ENCODE measurements at places on chromosomes 7 and 10.

DNA sequence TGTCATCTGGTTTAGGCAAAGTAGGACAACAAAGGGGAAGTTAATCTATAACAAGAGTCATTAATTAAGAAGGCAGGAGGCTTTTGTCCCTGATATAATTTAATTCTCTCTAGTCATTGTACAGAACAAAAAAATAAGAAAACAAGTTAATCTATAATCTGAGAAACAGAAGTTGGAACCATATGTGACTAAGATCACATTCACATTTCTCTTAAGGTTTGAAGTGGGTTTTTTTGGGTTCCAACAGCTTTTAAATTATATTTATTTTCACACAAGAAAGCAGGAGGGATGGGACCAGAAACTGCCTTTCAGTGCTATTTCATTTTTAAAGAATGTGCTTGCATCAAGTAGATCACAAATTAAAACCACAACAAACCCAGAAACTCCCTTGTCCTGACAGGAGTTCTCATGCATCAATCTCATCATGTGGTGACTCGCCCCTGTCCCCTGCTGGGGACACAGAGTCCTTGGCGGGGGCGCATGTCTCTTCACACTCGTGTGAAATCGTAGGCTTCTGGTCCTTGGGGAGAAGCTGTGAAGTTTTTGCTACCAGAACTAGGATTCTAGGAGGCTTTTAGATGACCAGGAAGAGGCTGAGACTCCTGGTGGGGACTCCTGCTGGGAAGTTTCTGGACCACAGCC, 10.1 kb upstream of the OPN4 start:
- no peak for DNase-seq

DNA sequence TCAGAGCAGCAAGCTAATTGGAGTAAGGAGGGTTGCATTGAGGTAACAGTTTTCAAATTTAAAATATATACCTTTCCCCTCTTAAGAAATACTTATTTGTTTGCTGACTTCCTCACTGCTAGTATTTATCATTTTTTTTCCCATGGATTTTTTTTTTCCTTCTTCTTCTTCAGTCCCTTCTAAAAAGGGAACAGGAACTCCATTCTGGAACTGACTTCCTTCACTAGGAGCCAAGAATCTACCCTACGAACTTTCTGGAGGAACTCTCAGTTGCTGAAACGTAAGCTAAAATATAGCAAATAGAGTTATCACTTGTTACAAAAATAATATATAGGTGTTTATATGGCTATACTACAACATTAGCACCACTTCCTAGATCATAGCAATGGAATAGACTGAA, 95.4 kb downstream of the HGF start:
- DNase-seq, result no peak

GRCh38 chr10:88293073-88293472, 290.0 kb downstream of the RNLS start:
- no peak for DNase-seq

DNA sequence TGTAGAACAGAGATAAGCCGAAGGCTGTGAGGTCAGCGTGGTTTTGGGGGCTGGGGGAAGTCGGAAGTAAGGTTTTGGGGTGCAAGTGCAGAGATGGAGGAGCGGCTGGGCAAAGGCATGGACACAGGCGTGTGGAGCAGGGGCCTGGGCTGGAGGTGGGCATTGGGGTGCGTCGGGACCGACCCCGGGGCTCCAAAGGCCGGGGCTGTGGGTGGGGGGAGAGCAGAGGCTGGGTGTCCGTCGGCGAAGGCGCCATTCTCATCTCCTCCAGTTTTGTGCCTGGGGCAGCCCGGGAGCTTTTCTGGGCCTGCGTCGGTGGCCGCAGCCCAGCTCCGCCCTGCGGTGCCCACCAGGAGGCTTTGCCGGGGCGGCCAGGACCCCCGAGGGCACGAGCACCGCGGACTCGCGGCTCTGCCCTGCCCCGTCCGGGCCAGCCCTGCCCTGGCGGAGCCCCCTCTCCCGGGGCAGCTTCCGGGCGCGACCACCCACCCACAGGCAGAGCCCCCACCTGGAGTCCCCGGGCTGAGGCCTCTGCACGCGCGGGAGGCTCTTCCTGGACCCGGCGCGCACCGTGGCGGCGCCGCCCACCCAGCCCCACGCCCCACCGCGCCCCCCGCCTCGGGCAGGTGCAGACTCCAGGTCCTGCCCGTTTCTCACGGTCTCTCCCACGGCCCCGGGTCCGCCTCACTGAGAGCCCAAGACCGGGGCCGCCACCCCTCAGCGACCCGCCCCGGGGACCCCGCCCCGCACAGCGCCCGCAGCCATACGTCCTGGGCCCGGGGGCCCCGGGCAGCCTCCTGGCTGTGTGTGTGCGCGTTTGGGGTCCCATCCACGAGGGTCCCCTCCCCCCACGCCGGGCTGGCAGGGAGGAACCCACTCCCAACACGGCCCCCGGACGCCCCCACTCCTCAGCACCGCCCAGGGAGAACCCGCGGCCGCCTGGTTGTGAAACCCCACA, 7.7 kb upstream of the SCART1 start:
- DNase-seq, result no peak

DNA sequence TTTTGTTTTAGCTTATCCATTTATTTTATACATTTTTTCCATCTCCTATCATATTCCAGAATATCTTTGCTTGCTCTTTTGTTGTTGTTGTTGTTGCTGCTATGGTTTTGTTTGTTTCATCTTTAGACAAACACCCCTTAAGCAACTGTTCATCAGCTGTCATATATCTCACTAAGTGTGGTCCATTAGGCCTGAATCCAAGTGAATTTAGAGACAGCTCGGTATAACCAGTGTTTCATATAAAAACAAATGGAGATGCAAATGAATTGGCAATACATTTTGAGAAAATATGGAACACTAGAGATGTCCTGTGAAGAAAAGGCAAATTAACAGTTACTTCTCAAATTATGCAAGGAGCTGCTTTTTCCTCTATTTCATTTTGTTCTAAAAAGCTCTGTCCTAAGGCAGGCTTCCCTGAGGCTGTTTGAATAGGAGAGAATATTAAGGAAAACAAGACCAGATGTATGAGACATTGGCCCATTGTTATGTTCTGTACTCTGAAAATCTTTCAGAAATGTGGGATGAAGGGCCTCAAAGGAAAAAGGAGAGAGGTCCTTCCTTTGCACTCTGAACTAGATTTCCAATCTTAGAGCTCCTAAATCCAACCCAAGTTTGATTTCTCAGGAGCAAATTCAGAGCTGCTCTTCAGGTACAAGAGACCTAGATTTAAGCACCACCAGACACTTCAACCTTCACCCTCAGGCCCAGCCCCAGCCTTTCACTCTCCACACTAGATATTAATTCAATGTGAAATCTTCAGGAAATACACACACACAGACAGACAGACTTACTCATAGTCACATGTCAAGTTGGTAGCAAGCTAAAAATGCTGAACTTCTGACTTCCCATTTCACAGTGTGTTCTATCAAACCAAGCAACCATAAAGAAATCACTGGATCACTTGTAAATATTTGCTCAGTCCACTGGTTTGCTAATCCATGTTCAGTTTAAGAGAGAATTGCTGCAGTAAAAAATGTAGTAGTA, 5.4 kb downstream of the TFEC start:
- no peak for DNase-seq

DNA sequence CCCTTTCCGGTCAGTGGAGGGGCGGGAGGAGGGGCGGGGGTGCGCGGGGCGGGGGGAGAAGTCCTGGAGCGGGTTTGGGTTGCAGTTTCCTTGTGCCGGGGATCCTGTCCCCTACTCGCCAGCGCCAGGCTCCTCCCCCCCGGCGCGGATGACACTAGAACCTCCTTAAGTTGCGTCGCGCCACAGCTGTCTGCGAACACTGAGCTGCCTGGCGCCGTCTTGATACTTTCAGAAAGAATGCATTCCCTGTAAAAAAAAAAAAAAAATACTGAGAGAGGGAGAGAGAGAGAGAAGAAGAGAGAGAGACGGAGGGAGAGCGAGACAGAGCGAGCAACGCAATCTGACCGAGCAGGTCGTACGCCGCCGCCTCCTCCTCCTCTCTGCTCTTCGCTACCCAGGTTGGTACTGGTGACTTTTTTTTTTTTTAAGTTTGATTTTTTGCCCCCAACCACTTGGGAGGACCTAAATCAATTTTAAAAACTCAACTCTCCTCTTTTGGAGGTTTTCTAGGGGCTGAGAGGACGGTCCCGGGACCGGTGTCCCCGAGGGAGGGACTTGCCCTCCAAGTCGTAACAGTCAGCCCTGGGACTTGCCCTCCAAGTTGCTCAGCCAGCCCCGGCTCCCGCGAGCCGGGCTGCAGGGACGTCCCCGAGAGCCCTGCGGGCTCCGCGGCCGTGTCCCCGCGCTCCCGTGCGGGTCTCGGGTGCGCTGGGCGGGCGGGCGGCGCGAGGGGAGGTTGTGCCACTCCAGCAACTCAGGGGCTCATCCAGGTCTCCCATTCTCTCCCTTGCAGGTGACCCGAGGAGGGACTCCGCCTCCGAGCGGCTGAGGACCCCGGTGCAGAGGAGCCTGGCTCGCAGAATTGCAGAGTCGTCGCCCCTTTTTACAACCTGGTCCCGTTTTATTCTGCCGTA, at the start of gene GATA3:
Gene GATA3 (plus strand): TSS at position 195 of the 914 bp plus-strand sequence. CDS start 968 bp downstream, outside the sequence.
- DNase-seq, result peak; percentile 78

GRCh38 chr10:61404751-61405150, 48.4 kb downstream of the TMEM26 start:
- no peak for DNase-seq
